ENCODE measurements at places on chromosomes 12 and 14.

DNA sequence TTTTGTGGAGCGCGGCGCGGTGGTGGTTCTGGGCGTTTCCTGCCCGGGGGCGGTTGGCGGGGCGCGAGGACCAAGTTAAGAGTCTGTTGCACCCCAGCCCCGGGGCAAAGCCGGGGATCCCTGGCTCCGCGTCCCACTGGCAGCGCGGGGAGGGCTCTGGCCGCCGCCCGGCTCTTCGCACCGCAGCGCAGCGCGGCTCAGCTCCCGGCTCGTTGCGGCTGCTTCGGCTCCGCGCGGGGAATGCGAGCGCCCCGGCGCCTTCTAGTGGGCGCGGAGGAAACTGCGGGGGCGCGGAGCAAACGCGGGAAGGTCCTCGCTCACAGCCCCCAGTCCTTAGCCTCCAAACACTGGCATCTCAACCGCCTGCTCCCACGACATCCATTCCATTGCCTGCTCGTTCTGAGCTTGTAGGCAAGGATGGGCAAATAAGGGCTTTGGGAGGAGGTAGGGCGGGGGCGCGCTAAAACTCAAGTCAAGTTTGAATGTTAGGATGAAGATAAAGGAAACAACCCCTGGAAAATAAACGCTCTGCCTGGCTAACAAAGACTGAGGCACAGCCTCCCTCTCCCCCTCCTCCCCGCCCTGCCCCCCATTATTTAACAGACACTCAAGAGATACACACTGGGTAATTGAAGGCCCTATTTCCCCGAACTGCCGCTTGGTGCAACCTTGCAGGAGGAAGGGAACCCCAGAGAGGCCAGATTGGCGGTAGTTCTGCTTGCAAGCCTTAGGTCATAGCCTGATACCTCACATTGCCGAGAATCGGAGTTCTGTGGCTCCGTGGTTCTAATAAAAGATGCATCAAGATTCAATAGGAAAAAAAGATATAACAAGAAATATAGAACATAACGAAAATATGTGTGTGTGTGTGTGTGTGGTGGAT lies at the start of gene B4GALNT1:
B4GALNT1 (minus strand) TSS at position 244 of the 883 bp plus-strand sequence. CDS start 1,069 bp downstream, outside the sequence.
- DNase-seq: peak; percentile 54

GRCh38 chr12:128727999-128728398 lies 95.8 kb downstream of the SLC15A4 start:
- no peak for DNase-seq

GRCh38 chr14:104647467-104648043 lies 41.9 kb upstream of the INF2 start:
- DNase-seq: no peak

- no peak for DNase-seq
Observed at GRCh38 chr12:54437243-54437642, 18.2 kb upstream of the ITGA5 start.
